Activated T-helper 1 cell treated with Interleukin-2 at 50 U/mL for 16 hours (primary cell): ENCODE measurements at places on chromosomes 3 and 15.

DNA sequence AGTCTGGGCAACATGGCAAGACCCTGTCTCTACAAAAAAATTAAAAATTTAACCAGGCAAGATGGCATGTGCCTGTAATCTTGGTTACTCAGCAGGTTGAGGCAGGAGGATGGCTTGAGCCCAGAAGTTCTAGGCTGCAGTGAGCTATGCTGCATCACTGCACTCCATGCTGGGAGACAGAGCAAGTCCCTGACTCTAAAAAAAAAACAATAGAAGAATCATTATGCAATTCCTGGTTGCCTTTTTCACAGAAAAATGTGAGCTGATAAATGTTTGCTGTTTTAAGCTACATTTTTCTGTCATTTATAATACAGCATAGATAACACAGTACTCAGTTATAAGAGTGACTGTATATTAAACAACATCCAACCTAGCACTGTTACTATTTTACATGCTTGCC lies 148.8 kb downstream of the SCAPER start:
- no peak for DNase-seq

DNA sequence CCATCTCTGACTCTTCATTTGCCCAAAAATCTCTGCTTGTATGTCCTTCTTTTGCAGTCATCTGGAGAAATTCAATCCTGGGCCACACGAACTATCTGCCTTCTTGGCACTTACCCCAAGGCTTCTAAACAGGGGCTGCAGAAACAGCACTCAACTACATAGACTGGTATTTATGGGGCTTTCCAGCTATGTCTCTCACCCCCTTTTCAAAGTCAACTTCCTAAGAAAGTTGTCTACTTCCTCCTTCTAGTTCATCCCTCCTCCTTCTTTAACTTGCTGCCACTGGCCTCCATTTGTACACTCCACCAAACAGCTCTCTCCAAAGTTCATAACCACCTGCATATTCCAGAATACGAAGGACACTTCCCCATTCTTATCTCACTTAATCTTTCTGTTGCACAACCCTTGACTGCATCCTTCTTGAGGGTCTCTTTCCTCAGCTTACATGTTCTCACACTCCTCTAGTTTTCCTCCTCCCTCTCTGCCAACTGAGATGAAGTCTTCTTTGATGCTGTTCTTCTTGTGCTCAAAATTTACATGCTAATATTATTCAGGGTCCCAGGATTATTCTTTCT lies 55.2 kb downstream of the PLD1 start:
- no peak for DNase-seq

DNA sequence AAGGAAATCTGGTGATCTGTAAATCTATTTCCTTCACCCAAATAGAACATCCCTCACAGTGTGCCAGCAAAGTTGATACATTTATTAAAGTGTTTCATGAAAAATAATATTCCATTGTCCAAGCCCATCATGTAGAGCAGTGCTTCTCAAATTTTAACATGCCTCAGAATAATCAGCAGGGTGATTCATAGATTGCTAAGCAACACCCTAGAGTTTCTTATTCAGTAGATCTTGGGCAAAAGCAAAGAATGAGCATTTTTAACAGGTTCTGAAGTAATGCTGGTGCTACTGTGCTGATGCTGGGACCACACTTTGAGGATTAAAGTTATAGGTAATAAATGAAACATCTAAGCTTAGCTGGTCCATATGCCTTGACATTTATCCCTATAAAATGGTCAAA lies 210.5 kb downstream of the ZIC4 start:
- no peak for DNase-seq

- DNase-seq = no peak
These were observed 65.1 kb downstream of the CD200R1L start for GRCh38 chr3:112781599-112781998.

DNA sequence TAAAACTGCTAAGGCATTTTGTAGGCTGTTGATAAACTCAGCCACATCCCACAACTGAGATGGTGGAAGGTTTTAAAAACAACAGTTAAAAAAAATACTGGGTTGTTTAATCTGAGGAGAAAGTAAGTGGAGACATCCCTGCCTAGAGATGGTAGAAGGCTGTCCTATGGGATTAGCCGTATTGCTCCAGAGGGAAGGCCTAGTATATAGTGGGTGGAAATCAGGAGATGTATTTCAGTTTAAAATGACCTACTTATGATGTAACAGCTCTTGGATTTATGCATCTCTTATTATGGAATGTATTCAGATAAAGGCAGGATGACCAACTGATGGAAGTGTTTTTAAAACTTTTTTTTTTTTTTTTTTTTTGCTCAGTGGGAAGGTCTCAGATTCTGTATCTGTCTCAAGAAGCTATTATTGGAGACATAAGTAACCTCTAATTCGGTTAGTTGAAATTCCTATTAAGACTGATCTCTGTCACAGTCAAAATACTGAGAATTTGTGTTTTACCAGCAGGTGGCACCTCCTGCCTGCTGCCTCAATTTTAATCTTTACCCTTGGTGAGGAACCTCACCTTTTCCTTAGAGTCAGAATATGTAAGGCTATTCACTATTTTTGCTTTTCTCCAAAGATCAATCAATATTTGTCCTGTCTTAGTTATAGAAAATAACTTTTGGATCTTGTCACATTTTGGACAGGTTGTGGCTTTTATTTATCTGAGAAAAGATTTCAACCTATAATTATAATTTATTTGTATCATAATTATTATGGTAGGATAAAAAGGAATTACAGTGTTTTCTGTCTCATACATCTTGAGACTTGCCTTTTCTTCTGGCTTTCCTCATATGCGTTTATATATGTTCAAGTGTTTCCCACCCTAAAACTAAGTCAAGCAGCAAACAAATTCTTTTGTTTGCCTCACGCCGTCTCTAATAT lies 63.0 kb downstream of the VPS8 start:
- no peak for DNase-seq

DNA sequence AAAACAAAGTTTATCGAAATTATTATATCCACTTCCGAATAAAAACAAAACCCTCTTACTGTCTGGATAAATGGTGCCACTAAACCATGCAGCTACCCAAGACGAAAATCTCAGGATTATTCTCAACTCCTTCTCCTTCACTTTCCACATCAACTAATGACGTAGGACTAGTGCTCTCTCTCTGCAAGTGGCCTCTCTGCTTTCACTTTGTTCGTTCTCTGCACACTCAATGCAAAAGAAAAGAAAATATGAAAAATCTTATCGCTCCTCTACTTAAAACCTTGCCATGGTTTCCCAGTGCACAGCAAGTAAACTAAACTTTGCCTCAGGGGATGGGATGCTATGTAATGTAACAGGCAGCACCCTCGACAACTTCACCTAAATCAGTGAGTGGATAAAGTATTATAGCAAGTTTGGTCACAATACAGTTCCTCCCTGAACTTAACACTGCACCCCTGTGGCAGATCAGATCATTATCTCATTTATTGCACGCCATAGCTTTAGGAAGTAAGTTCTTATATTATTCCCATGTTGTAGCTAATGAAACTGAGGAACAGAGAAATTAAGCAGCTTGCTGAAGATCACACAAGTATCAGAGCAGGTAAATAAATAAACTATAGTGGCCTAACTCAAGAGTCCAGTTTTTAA lies 262.7 kb upstream of the GADL1 start:
- DNase-seq = no peak

- no peak for DNase-seq
These were observed 123.1 kb downstream of the APBA2 start for GRCh38 chr15:29008846-29009245.

GRCh38 chr15:70580286-70580685 lies 183.1 kb downstream of the UACA start:
- no peak for DNase-seq

DNA sequence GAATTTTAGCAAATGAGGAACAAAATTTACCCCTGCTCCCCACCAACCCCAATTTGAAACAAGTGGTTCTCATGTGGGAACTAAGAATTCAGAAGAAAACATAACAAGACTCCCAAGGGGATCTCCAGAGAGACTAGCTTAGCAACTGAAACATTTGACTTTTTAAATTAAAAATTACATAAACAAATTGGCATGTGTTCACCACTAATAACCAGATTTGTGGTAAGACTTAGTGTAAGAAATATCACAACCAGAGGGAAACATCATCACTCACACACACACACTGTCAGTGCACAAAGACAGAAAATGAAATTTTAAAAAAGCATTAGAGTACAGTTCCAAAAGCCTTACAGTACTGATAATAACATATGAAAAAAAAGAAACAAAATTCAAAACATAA lies 348.8 kb downstream of the CGGBP1 start:
- no peak for DNase-seq

- DNase-seq = no peak
These were observed 133.0 kb upstream of the LMCD1 start for GRCh38 chr3:8368598-8368997.

GRCh38 chr15:98778263-98778959 lies 130.1 kb downstream of the IGF1R start:
- no peak for DNase-seq

DNA sequence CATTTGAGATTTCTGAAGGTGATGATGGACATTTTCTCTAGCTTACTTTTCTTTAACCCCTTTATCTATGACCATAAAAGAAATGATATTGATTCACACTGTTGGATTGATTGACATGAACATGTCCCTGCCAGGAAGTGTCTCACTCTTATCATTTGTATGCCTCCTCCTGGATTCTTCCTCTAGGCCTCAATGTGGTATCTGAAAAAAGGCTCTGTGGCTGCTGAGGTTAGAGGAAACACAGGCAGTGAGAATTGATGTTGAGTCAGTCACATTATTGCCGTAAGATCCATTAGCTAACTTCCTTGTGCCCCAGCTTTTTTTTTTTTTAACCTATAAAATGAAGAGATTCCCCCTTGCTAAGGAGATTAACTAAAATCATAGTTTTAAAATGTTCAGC lies 8.0 kb upstream of the THRB start:
- no peak for DNase-seq

DNA sequence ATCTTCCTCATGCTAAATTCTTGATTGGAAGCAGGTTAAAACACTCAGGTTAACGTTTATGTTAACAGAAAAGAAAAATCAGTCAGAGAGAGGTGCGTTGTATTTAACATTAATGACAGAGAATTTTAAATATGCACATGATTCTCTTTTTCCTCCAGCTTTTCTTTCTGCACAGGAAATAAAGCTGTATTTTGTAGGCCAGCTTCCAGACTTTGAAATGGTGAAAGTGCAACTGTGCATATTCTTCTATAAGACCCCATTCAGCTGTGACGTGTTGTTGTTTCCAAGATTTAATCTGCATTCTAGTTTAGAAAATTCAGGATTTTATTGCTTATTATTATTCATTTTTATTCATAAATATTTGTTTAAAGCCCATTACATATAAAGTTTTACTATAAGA lies 11.8 kb downstream of the MBNL1 start:
- no peak for DNase-seq

GRCh38 chr3:173000553-173000952 lies 140.5 kb downstream of the SPATA16 start:
- no peak for DNase-seq

GRCh38 chr15:74535388-74536084 lies 5.5 kb upstream of the ARID3B start:
- DNase-seq = no peak

- no peak for DNase-seq
These were observed 3.1 kb downstream of the RBP2 start for GRCh38 chr3:139473155-139473771.
